ENCODE measurements at places on chromosomes 12 and 14. TPM values are rescaled to one million over a fixed set of nuclear protein-coding genes. Genes with fewer than 3 reads are reported as not detected.

FBLN5 gene
- 23.9 TPM for total RNA-seq

DEPDC4 gene
- not detected for total RNA-seq

DNA sequence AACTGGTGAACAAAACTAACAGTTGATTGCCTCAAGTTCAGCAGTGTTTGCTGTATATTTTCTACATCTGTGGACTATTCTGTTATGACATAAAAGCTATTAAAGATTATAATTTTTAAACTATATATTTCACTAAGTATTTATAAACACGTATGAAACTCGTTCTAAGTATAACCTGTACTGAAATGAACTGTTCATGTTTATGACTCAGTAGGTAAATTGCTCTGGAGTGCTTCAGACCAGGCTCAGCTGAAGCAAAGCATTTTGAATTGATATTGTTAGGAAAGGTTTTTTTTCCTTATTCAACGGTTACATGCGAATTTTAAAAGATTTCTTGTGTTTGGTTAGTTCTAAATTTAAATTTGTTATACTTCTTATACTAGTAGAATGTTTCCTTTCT lies 151.3 kb downstream of the RAD51B start:
- H3K27me3 ChIP-seq, result no peaks in the 10 kb centered on the region
- H3K4me3 ChIP-seq, result no peak overlapping the region
- peaks cover 12% of the 10 kb centered on the region for H3K4me1 ChIP-seq
- no peak overlapping the region for H3K27ac ChIP-seq
- H3K36me3 ChIP-seq, result no peaks in the 10 kb centered on the region
- no peak for DNase-seq

DNA sequence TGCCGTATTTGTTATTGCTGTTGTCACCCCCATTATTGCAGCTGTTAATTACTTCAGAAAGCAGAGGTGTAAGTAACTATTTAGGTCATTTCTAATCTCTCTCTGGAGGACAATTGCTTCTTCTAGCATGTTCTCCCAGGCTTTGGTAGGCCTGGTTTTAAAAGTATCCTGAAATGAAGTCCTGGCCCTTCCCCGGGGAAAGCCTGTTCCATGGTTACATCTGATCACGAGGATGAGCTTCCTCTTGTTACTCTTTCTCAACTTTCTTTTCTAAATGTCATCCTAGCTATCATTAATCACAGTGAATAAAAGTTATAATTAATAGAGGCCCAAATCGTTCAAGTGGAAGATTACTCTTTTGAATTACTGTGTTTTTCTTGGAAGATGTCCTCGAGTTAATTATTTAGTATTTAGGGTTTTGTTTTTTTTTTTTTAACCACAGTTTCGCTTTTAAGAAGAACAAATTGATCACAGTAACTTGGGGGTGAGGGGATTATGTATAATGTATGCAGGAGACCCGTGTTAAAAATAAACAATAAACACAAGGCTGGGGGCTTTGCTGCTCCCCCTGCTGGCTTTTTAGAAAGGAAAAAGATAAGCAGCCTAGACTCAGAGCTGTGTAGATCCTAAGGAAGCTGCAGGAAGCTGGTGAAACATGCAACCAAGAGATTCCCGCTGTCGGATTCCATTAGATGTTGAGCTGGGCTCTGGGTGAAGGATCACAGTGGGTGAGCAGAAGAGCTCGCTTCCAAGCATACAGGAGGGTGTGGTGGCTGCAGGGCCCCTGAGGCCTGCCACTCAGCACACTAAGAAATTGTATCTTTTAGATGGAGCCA lies 420.1 kb downstream of the FUT8 start:
- H3K27me3 ChIP-seq, result no peaks in the 10 kb centered on the region
- no peak overlapping the region for H3K27ac ChIP-seq
- no peaks in the 10 kb centered on the region for H3K4me1 ChIP-seq
- H3K36me3 ChIP-seq, result no peaks in the 10 kb centered on the region
- no peak for DNase-seq

GRCh38 chr12:40701756-40702155 lies 9.5 kb downstream of the CNTN1 start:
- DNase-seq, result no peak
- no peak overlapping the region for H3K4me3 ChIP-seq
- no peak overlapping the region for H3K27ac ChIP-seq
- no peaks in the 10 kb centered on the region for H3K4me1 ChIP-seq
- no peaks in the 10 kb centered on the region for H3K27me3 ChIP-seq
- no peaks in the 10 kb centered on the region for H3K36me3 ChIP-seq

DNA sequence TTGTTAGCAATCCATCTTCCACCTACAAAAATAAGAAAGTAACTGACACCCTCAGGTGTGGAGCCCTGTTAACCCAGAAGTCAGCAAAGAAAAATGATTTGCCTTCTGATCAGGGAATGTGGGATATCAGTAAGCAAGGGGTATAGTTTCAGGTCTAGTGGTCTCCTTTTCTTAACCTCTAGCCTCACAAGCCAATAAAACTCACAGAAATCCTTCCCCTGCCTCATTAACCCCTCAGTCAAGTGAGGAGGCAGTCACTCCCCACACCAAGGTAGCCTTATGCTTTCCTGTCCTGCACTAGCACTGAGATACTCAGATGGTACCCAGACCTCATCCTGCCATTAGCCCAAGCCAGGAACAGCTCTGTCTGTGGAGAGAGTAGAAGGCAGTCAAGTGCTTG lies 103.4 kb upstream of the VASH1 start:
- no peak overlapping the region for H3K4me3 ChIP-seq
- no peaks in the 10 kb centered on the region for H3K27me3 ChIP-seq
- no peaks in the 10 kb centered on the region for H3K36me3 ChIP-seq
- no peaks in the 10 kb centered on the region for H3K4me1 ChIP-seq

- no peaks in the 10 kb centered on the region for H3K36me3 ChIP-seq
- no peak for DNase-seq
- H3K4me1 ChIP-seq, result no peaks in the 10 kb centered on the region
- H3K4me3 ChIP-seq, result no peak overlapping the region
- no peak overlapping the region for H3K27ac ChIP-seq
- no peaks in the 10 kb centered on the region for H3K27me3 ChIP-seq
These were observed 56.1 kb upstream of the DDX11 start for GRCh38 chr12:31017535-31017934.

- DNase-seq, result no peak
- no peaks in the 10 kb centered on the region for H3K27me3 ChIP-seq
- no peak overlapping the region for H3K4me3 ChIP-seq
- H3K4me1 ChIP-seq, result peaks cover 39% of the 10 kb centered on the region
- no peaks in the 10 kb centered on the region for H3K36me3 ChIP-seq
- no peak overlapping the region for H3K27ac ChIP-seq
These were observed 11.0 kb upstream of the MLXIP start for GRCh38 chr12:122067548-122067947.

DNA sequence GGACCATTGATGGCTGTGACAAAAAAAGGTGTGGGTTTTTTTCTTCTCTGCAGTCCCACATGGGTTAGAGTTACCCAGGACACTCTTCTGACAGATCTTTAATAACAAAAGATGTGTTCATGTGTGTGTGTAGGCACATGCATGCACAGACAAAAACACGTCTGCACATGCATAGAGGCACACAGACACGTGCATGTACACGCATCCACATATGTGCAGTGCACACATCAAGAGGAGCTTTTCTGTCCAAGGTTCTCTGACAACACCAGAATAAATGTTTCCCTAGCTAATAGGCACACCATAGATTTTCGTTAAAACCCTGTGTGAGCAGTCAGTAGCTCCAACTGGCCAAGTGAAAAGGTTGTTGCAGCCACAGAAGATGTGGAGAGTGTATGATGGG lies 2.8 kb upstream of the MYL2 start:
- no peak overlapping the region for H3K4me3 ChIP-seq
- no peaks in the 10 kb centered on the region for H3K36me3 ChIP-seq
- no peaks in the 10 kb centered on the region for H3K27me3 ChIP-seq

GRCh38 chr12:117042171-117042842 lies 56.9 kb downstream of the TESC start:
- DNase-seq, result no peak
- no peaks in the 10 kb centered on the region for H3K4me1 ChIP-seq
- no peak overlapping the region for H3K4me3 ChIP-seq
- H3K36me3 ChIP-seq, result no peaks in the 10 kb centered on the region
- peaks cover 3% of the 10 kb centered on the region for H3K27me3 ChIP-seq

Data from gastrocnemius medialis (tissue), 4 donors.